Activated CD4-positive, alpha-beta memory T cell treated with anti-CD3 and anti-CD28 coated beads, Interleukin-2, amount 10 ng/mL, durations not matched to agents 7 days and 5 days (primary cell): ENCODE measurements at places on chromosomes 3 and 15. TPM values are rescaled to one million over a fixed set of nuclear protein-coding genes. Genes with fewer than 3 reads are reported as not detected.

The CKMT1B gene
- not detected for total RNA-seq

The TICRR gene
- total RNA-seq, result 18.5 TPM

The AVEN gene
- 9.7 TPM for total RNA-seq

The CCDC32 gene
- 33.2 TPM for total RNA-seq

The SLC51B gene
- not detected for total RNA-seq

The TMCO5A gene
- total RNA-seq, result not detected

The C3orf52 gene
- 2.6 TPM for total RNA-seq

The CYP19A1 gene
- total RNA-seq, result not detected

The LINGO1 gene
- total RNA-seq, result not detected

The PLSCR2 gene
- not detected for total RNA-seq

The KLF13 gene
- total RNA-seq, result 199 TPM

The ARPIN gene
- total RNA-seq, result not detected

The CFAP44 gene
- 5.1 TPM for total RNA-seq

The PLA2G4D gene
- total RNA-seq, result not detected

The GOLGA8G gene
- total RNA-seq, result not detected

The NR2F2 gene
- not detected for total RNA-seq

The LRRN1 gene
- total RNA-seq, result 0.10 TPM

The GRM2 gene
- total RNA-seq, result 2.4 TPM

The LIPC gene
- total RNA-seq, result 0.60 TPM
